Kidney capillary endothelial cell (primary cell): ENCODE measurements at places on chromosomes 4 and X.

DNA sequence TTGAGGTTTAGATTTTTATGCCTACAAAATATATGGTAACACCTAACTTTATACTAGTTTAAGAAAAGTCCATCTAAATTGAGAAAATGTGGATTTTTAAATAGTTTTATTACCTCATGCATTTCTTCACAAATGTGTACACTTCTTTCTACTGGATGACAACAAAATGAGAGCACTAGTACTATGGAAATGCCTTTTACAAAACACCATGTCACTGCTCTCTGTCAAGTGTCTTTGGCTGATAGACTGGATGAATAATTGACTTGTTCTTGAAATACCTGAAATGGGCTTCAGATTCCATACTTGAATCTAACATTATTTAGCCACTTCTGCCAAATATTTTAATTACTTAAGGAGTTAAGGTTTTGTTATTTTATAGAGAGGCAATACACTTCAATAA is 49.5 kb downstream of the AMELX start:
- no peak for DNase-seq

DNA sequence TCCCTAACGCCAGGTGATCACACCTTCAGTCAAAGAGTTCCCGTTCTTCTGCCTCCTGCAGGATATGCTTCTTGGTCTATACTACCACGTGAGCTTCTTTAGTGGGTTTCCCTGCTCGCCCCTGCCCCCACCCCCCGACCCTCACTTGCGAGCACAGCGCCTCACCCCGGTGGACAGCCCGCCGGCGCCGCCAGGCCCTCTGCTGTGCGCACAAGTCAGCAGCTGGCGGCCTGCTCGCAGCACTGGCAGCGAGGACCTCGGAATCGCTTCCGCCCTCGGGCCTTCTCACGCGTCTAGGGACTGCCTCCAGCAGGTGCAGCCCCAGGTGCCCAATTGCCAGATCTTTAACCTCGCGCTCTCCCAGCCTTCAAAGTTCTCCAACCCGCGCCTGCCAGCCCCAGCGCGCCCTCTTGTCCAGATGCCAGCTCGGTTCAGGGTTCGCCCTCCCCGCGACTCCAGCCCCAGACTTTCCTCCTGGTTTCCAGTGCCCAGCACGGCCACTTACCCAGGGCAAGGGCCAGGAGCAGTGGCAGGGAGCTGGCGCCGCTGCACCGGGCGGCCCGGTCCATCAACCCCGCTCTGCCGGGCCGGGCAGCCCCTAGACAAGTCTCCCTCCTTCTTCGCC is 454 bp downstream of the BTC start:
- no peak for DNase-seq

DNA sequence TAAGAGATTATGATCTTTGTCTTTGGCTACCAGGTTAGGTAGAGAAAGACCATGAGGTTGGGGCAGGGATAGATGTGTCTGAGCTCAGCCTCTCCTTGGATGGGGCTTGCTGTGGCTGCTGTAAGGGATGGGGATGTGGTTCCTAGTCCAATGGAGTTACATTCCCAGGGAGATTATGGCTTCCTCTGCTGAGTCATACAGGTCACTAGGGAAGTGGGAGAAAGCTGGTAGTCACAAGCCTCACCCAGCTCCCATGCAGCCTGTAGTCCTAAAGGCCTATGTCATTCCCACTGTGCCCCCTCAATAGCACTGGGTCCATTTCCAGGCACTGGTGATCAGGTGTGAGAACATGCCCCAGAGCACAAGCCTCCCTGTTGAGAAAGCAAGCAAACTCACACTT is 70.6 kb upstream of the CENPE start:
- no peak for DNase-seq

- no peak for DNase-seq
These were observed 10.3 kb downstream of the RTL5 start for GRCh38 chrX:72121383-72121782.

- DNase-seq = no peak
These were observed 89.0 kb upstream of the GC start for GRCh38 chr4:71872767-71873415.

DNA sequence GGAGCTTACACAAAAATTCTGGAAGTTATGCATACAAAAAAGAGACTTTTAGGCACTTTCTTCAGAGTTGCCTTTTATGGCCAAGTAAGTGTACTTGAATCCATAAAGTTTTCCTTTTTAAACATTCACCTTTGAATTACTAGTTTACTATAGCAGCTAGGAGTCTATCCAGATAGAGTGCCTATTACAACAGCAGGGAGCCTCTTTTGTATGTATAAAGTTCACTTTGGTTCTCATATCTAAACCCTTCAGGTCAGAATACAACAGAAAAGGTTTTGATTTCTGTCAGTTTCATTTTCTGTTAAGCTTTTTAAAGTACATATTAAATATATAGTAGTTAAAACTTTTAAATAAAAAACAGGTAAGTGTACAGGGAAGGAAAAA is 51.4 kb upstream of the IL13RA1 start:
- no peak for DNase-seq

GRCh38 chr4:116866106-116866505 is 219.3 kb downstream of the TRAM1L1 start:
- no peak for DNase-seq

GRCh38 chr4:88599298-88599697 is 7.0 kb downstream of the HERC3 start:
- DNase-seq = no peak

DNA sequence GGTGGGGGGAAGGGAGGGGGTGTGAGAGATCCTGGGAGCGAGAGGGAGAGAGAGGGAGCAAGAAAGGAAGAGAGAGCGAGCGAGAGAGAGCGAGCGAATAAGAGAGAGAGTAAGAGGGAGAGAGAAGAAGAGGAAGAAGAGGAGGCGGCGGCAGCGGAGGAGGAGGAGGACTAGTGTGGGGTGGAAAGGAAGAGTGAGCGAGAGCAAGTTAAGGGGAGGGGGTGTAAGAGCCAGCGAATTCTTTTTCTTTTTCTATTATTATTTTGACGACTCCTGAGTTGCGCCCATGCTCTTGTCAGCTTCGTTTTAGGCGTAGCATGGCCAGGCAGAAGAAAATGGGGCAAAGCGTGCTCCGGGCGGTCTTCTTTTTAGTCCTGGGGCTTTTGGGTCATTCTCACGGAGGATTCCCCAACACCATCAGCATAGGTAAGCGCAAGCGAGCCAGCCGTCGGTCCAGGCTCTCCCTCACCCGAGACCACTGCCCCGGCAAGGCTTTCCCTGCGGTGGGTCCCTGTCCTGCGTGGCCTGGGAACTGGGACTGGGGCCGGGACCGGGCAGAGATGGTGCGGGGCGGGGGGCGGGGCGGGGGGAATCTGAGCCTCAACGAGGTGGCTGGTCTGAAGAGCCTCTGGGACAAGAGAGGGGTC is at the start of gene GRIA3:
Gene GRIA3, plus strand, starts transcription at position 60 of the 647 bp plus-strand sequence. Its CDS starts 258 bp downstream, at position 318.
- no peak for DNase-seq

GRCh38 chr4:1041147-1041935 is 29.9 kb downstream of the FGFRL1 start:
- DNase-seq = no peak

GRCh38 chrX:21700275-21700674 is 42.1 kb upstream of the KLHL34 start:
- DNase-seq = no peak

- DNase-seq = no peak
These were observed 220.1 kb upstream of the STK26 start for GRCh38 chrX:131802836-131803626.

- no peak for DNase-seq
These were observed 21.3 kb downstream of the NOCT start for GRCh38 chr4:139036885-139037284.

DNA sequence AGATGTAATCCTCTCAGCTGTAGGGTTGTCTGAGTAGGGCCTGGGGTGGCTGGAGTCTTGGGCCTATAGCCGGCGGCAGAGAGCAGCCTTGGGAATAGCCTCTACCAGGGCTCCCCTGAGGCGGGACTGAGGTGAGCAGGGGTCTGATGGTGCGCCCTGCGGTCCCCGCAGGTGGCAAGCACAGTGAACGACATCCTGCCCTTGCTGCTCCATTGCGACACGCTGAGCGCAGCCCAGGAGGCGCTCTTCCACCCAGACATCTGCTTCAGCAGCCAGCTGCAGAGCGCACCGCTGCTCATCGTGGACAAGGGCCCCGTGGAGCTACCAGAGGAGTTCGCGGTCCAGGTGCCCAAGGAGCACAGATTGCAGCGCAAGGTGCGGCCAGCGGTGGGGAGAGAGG is 317.0 kb downstream of the ADGRL3 start:
- no peak for DNase-seq

DNA sequence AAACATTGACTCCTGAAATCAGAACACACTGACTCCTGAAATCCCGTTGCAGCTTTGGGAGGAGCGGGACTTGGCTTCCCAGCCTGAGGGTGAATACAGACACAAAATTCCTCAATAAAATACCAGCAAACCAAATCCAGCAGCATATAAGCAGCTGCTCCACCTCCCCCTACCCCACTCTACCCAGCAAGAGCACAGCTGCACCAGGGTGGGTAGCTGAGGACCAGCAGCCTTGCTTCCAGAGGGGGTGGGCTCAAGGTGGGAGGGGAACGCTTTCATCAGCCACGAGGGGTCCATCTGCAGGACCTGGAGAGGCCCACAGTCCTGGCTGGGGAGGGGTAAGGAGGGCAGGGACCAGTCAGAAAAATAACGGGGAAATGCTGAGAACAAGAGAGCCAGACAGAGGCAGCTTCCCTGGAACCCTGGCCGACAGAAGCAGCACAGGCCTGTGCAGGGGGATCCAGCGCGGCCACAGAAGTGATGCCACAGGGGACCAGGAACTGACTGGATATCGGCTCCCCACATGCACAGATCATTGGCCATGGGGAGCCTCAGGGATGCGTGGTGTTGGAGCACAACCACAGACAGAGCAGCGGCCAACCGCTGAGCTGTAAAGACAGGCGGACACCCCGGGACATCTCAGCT is 49.8 kb downstream of the FGFRL1 start:
- no peak for DNase-seq

DNA sequence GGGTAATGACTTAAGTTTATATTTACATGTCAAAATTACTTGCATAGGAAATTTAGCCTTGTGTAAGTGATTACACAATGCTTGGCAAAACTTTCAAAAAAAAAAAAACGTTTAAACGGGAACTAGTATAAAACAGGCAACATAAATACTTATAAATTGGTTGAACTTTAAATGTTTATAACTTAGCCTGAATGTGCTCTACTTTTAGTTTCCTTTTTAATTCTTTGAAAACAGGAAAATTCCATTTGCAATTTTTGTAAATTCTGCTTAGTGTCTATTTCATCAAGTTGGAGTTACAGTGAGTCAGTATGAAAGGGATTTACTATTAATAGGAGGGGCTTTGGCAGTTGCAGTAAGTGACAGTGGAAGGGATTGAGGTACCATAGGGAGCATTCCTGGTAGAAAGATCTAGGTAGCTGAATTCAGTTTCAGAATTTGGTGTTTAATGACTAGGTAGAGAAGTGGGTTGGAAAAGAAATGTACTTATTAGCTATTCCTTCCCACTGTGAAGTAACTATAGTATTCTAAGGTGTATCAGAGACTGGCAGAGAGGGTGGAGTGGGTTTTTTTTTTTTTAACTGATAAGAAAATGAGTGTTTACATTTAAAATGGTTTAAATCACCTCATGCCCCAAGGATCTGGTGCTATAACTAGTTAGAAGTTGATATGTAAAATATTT is 2.8 kb downstream of the STAG2 start:
- DNase-seq = no peak

DNA sequence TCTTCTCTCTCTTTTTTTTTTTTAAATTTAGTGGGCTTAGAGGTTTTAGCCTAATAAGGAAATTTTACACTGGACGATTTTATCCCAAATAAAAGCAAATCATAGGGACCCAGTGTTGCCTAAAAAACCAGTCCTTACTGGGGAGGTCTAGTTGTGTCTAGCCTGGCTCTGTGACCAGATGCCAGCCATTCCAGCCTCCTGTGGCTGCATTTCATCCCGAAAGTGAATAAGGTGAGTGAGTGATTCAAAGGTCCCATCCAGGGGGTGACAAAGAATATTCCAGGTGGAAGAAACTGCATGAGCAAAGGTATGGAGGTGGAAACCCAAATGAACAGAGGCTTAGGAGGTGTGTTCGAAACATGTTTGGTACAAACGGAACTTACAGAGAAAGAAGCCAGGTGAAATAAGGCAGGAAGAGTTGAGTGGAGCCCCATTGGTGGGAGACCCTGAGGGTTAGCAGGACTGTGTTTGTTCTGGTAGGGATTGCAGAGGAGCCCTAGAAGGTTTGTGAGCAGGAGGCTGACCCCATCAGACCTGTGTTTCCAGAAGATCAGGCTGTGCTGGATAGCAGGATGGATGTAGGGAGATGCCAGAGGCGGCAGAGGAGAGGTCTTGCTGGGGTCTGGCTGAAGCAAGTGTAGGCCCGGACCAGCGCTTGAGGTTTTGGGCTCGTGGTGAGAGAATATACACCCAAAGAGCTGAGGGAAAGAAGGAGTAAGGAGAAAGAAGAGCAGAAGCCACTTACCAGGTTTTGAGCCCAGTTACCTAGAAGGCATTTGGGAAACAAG is 31.6 kb downstream of the PTTG2 start:
- DNase-seq = no peak

GRCh38 chrX:129347291-129347690 is 176.0 kb downstream of the SMARCA1 start:
- no peak for DNase-seq

DNA sequence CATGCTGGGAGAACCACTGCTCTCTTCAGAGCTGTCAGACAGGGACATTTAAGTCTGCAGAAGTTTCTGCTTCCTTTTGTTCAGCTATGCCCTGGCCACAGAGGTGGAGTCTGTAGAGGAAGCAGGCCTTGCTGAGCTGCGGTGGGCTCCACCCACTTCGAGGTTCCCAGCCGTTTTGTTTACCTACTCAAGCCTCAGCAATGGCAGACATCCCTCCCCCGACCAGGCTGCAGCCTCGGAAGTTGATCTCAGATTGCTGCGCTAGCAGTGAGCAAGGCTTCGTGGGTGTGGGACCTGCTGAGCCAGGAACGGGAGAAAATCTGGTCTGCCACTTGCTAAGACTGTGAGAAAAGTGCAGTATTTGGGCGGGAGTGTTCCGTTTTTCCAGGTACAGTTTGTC is 118.9 kb downstream of the SLC10A6 start:
- DNase-seq = no peak

GRCh38 chr4:82694046-82694445 is 104.5 kb downstream of the SCD5 start:
- DNase-seq = no peak

- no peak for DNase-seq
These were observed 192.9 kb downstream of the PALLD start for GRCh38 chr4:168689791-168690190.

- no peak for DNase-seq
These were observed 36.9 kb downstream of the PDLIM5 start for GRCh38 chr4:94488670-94489069.

DNA sequence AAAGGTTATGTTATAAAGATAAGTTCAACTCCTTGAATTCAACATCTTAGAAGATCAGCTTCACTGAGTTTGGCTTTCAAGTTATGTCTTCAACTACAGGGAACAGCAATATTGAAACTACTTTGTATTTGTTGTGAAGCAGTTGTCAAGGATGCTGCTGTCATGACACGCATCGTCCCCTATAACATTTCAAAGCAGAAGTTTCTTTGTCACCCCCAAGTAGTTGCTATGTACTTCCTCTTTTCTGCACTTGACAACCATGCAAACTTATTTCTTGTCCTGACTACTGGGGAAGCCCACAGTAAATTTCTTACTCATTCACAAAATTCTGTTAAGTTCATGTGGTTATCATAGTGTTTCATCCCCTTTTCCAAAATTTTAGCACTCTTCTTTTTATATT is 14.3 kb downstream of the ANTXR2 start:
- DNase-seq = no peak

- no peak for DNase-seq
These were observed 77.4 kb upstream of the GPR50 start for GRCh38 chrX:151099001-151099400.

- DNase-seq = no peak
These were observed 127.6 kb downstream of the EIF4E start for GRCh38 chr4:98801259-98801725.

- DNase-seq = no peak
These were observed 57.3 kb downstream of the FRYL start for GRCh38 chr4:48722509-48723446.
